Natural killer cell treated with Interleukin-12 subunit alpha and Interleukin-12 subunit beta and Interleukin-15 and Interleukin-18, amount 100 ng/mL, for 72 hours (primary cell): ENCODE measurements at places on chromosomes 16 and 17. TPM values are rescaled to one million over a fixed set of nuclear protein-coding genes. Genes with fewer than 3 reads are reported as not detected.

CFAP97D1 gene
- not detected for total RNA-seq

MT4 gene
- total RNA-seq: not detected

NHLRC4 gene
- 0.48 TPM for total RNA-seq

ZFPM1 gene
- 24.5 TPM for total RNA-seq

KRTAP4-1 gene
- not detected for total RNA-seq

RRAD gene
- total RNA-seq: 12.8 TPM

- H3K27ac ChIP-seq: no peak overlapping the region
- no peak for DNase-seq
- H3K4me3 ChIP-seq: no peak overlapping the region
- H3K36me3 ChIP-seq: peaks cover 10% of the 10 kb centered on the region
- no peaks in the 10 kb centered on the region for H3K27me3 ChIP-seq
- peaks cover 40% of the 10 kb centered on the region for H3K4me1 ChIP-seq
These were observed 3.9 kb upstream of the SRCAP start for GRCh38 chr16:30694926-30695693.

- DNase-seq: no peak
- H3K4me1 ChIP-seq: peaks cover 8% of the 10 kb centered on the region
- H3K27ac ChIP-seq: no peak overlapping the region
These were observed 7.6 kb upstream of the ARHGAP27 start for GRCh38 chr17:45440161-45440778.

- no peak overlapping the region for H3K27ac ChIP-seq
- H3K27me3 ChIP-seq: no peaks in the 10 kb centered on the region
- H3K4me1 ChIP-seq: no peaks in the 10 kb centered on the region
- no peak for DNase-seq
- H3K36me3 ChIP-seq: peaks cover 34% of the 10 kb centered on the region
These were observed 13.2 kb downstream of the CIAPIN1 start for GRCh38 chr16:57434003-57434402.

GRCh38 chr16:13305019-13305755 is 403.8 kb downstream of the SHISA9 start:
- no peaks in the 10 kb centered on the region for H3K4me1 ChIP-seq
- no peak overlapping the region for H3K27ac ChIP-seq

DNA sequence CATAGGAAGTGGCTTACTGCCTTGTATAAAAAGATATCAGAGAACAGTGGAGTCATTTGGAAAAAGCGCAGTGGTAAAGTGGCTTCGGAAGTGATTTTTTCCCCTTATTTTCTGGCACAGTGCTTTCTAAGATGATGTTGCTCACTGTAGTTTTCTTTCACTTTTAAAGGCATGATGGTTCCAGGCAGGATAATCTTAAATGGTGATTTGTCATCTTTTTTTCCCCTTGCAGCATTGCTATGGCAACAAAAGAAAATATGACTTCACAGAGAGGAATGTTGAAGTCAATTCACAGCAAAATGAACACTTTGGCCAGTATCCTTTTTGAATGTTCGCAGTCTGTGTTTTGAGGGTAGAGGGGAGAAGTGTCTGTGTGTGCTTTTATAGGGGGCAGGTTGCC is 42.5 kb downstream of the GOSR1 start:
- H3K27me3 ChIP-seq: no peaks in the 10 kb centered on the region
- peaks cover 6% of the 10 kb centered on the region for H3K36me3 ChIP-seq
- peaks cover 4% of the 10 kb centered on the region for H3K4me1 ChIP-seq
- DNase-seq: no peak
- no peak overlapping the region for H3K4me3 ChIP-seq

- no peaks in the 10 kb centered on the region for H3K27me3 ChIP-seq
- no peak for DNase-seq
- H3K4me3 ChIP-seq: no peak overlapping the region
- no peak overlapping the region for H3K27ac ChIP-seq
These were observed 14.2 kb downstream of the LDAF1 start for GRCh38 chr16:21172650-21173049.

DNA sequence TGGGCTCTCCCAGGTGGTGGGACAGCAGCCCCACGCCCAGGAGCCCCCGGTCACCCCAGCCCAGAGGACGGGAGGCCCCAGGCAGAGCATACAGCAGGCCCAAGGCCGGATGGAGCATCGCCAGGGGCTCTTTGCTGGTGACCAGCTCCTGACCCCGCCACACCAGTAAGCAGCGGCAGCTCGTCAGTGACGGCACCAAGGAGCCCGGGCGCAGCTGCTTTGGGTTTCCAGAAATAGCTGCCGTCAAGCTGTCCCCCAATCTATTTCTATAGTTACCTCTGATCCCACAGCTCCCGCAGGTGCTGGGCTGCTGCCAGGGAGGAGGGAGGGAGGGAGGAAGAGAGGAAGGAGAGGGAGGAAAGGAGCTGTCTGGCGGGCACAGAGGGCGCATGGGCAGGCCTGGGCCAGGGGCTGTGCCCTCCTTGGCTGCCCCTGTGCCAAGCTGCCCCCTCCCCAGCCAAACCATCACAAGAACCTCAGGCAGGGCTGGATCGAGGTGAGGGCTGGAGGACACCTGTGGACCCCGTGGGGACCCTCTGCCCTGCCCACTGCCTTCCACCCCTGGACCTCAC is 10.8 kb upstream of the RASD1 start:
- no peak for DNase-seq
- H3K27me3 ChIP-seq: no peaks in the 10 kb centered on the region
- H3K4me1 ChIP-seq: no peaks in the 10 kb centered on the region
- no peak overlapping the region for H3K4me3 ChIP-seq

GRCh38 chr16:26668026-26668425 is 398.7 kb upstream of the C16orf82 start:
- H3K27me3 ChIP-seq: peaks cover 23% of the 10 kb centered on the region
- H3K4me1 ChIP-seq: no peaks in the 10 kb centered on the region
- no peak for DNase-seq
- no peak overlapping the region for H3K4me3 ChIP-seq

DNA sequence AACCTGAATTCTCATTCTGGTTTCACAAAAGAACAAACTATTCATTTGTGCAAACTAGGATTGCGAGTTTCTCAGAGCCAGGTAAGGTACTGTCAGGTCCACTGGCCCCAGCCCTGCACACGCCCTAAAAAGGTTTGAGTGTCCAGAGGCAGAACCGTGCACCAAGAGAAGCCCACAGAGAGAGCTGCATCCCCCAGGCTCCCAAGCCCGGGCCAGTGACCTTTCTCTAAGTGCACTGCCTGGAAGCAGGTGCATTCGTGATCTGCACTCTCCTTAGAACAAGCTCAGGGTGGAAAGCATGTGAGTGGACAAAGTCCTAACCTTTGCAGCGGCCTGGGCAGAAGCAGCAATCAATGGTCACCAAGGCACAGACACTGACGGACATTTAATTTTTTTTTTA is 26.8 kb downstream of the MEAK7 start:
- H3K4me1 ChIP-seq: no peaks in the 10 kb centered on the region
- no peaks in the 10 kb centered on the region for H3K27me3 ChIP-seq
- no peak overlapping the region for H3K4me3 ChIP-seq
- no peaks in the 10 kb centered on the region for H3K36me3 ChIP-seq

DNA sequence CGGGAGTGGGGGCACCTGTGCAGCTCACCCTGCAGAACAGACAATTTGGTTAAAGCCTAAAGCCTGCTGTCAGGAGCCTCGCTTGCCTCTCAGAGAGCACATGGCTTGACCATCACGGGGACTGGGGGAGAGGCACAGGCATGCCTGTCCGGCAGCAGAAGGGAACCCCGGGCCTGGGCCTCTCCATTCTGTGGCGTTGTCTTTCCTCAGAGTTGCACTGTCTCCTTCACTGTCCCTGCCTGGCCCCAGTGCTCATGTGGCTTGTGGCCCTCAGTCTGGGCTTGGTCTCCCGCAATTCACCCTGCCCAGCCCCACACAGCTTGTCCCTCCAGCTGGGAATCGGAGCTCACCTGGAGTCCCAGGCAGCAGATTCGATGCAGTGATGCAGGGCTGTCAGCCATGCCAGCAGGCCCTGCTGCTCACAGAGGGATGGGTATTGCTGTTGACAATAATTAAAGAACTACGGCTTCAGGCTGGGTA is 189.9 kb downstream of the SEC14L1 start:
- no peak for DNase-seq
- H3K36me3 ChIP-seq: no peaks in the 10 kb centered on the region
- H3K4me1 ChIP-seq: peaks cover 44% of the 10 kb centered on the region
- H3K27ac ChIP-seq: no peak overlapping the region

DNA sequence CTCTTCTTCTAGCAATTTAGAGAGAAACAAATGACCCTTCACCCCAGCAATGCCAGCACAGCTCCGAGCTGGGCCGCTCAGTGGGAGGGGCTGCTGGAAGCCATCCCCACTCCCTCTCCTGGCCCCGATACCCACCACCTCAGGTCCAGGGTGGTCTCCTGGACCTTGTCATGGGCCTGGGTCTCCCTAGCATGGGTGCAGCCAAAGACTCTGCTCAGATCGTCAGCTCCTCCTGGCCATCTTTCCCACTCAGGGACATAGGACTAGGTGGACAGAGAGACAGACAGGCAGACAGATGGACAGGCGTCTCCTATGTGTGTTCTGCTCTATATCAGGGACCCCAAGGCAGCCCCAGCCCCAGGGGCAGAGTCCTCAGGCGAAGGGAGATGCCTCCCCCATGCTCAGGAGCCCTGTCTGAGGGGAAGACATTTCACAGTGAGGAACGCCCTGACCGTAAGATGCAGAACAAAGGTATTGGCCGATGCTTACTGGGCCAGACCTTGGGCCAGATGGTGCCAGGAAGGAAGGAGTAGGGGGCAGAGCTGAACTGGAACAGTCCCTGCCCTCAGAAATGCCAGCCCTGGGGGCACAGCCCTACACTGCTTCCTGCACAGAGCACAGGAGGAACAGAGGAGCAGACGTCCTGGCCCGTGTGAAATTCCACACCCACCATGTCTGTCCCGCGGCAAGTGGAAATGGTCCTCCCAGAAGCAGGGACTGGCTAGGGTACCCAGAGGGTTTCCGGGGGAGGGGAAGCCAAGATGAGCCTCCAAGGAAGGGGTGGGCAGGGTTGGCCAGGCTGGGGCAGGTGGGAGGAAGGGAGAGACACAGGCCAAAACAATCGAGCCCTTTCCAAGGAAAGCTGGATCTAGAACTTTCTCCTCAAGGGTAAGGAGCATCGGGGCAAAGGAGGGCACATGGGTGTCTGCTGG is 13.0 kb downstream of the PITPNM3 start:
- H3K27me3 ChIP-seq: no peaks in the 10 kb centered on the region
- H3K27ac ChIP-seq: no peak overlapping the region
- H3K36me3 ChIP-seq: no peaks in the 10 kb centered on the region
- DNase-seq: no peak
- H3K4me1 ChIP-seq: no peaks in the 10 kb centered on the region

DNA sequence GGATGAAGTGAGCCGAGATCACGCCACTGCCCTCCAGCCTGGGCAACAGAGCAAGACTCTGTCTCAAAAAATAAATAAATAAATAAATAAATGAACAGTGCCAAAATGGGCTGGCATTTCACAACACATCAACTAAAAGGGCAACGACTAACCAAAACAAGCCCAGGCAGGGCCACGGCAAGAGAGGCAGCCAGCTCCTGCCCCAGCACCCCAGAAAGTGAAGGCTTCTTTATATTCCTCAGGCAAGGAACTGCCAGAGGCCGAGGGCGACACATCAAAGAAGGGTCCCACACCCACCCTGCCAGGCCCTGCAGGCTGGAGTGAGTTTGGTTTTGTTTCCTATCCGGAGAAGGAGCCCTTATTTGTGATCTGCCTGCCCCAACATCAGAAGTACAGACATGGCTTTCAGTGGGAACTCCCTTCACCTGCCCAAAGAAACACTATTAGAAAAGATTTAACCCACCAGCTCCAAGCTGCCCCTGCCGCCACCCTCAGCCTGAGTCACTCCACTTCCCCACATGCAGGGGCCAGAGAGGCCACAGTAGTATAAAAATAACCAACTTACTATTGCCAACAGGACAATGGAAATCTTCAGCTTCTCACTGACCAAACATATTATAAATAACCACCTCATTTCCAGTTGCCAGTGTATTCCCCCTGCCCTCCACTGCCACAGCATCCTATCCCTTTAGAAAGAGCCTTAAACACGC is 8.0 kb downstream of the FBXO31 start:
- H3K27ac ChIP-seq: no peak overlapping the region
- no peaks in the 10 kb centered on the region for H3K36me3 ChIP-seq
- DNase-seq: no peak
- no peak overlapping the region for H3K4me3 ChIP-seq
- H3K4me1 ChIP-seq: peaks cover 21% of the 10 kb centered on the region

GRCh38 chr17:76071531-76072147 is 678 bp downstream of the SRP68 start:
- H3K27me3 ChIP-seq: peaks cover 13% of the 10 kb centered on the region
- H3K27ac ChIP-seq: peak overlapping the region; percentile 95
- H3K4me1 ChIP-seq: peaks cover 21% of the 10 kb centered on the region
- peaks cover 13% of the 10 kb centered on the region for H3K36me3 ChIP-seq

DNA sequence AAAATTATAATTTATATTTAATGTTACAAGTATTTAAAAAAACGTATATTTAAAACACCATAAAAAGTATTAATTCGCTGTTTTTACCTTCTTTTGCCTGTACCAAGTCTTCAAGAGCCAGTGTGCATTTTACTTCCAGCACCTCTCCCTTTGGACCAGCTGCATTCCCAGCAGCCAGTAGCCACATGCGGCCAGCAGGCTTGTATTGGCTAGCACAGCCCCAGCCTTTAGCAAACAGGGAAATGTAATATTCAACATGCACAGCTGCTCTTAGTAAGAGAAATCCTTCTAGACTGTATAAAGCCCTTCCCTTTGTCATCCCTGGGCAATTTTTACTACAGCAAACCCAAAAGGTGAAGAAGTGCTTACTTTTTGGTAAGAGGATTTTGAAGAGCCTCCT is 6.6 kb downstream of the DHODH start:
- peaks cover 7% of the 10 kb centered on the region for H3K4me1 ChIP-seq
- H3K36me3 ChIP-seq: no peaks in the 10 kb centered on the region
- no peak for DNase-seq
- no peak overlapping the region for H3K27ac ChIP-seq
- H3K4me3 ChIP-seq: no peak overlapping the region

GRCh38 chr16:21260870-21261791 is 17.0 kb downstream of the CRYM start:
- H3K27ac ChIP-seq: no peak overlapping the region
- no peaks in the 10 kb centered on the region for H3K4me1 ChIP-seq
- peaks cover 18% of the 10 kb centered on the region for H3K27me3 ChIP-seq
